ENCODE measurements at places on chromosomes 5 and 9. TPM values are rescaled to one million over a fixed set of nuclear protein-coding genes. Genes with fewer than 3 reads are reported as not detected.

PRR16 gene
- total RNA-seq = 30.4 TPM

FYB1 gene
- total RNA-seq = under 0.01 TPM

PCDHB10 gene
- 2.2 TPM for total RNA-seq

PCDHAC1 gene
- 0.29 TPM for total RNA-seq

OBP2B gene
- not detected for total RNA-seq

FAM163B gene
- total RNA-seq = not detected

LCN15 gene
- not detected for total RNA-seq

SPINK9 gene
- not detected for total RNA-seq

RGS7BP gene
- under 0.01 TPM for total RNA-seq

DTWD2 gene
- 8.0 TPM for total RNA-seq

ANKRD18B gene
- total RNA-seq = 0.59 TPM

TEX48 gene
- not detected for total RNA-seq

CCNO gene
- total RNA-seq = 1.4 TPM

WDR38 gene
- not detected for total RNA-seq

PCDHGA3 gene
- 2.9 TPM for total RNA-seq

PRLR gene
- total RNA-seq = under 0.01 TPM

PTGR1 gene
- total RNA-seq = 62.6 TPM

CMYA5 gene
- 2.1 TPM for total RNA-seq

SPATA31A3 gene
- total RNA-seq = not detected

SMIM32 gene
- not detected for total RNA-seq

MED22 gene
- total RNA-seq = 14.5 TPM

GAPVD1 gene
- total RNA-seq = 74.0 TPM

ZNF300 gene
- 6.5 TPM for total RNA-seq

IFNA13 gene
- not detected for total RNA-seq

ADRB2 gene
- 0.29 TPM for total RNA-seq

TMEM252 gene
- not detected for total RNA-seq

PCDHGB6 gene
- total RNA-seq = 8.0 TPM

CDC20B gene
- total RNA-seq = not detected

SLC2A8 gene
- 5.4 TPM for total RNA-seq

PCA3 gene
- total RNA-seq = 0.36 TPM

TMC1 gene
- not detected for total RNA-seq

PRUNE2 gene
- 80.0 TPM for total RNA-seq

SPINK13 gene
- not detected for total RNA-seq

SLCO4C1 gene
- 4.1 TPM for total RNA-seq

GRIN3A gene
- total RNA-seq = not detected

ACTBL2 gene
- not detected for total RNA-seq

EPB41L4A gene
- total RNA-seq = 0.72 TPM

SLC22A4 gene
- total RNA-seq = 3.8 TPM

NUTM2F gene
- not detected for total RNA-seq

ANKRD34B gene
- total RNA-seq = not detected

IRX1 gene
- total RNA-seq = 3.2 TPM
